GM10248 (cell line): ENCODE measurements at places on chromosomes 1 and 21.

DNA sequence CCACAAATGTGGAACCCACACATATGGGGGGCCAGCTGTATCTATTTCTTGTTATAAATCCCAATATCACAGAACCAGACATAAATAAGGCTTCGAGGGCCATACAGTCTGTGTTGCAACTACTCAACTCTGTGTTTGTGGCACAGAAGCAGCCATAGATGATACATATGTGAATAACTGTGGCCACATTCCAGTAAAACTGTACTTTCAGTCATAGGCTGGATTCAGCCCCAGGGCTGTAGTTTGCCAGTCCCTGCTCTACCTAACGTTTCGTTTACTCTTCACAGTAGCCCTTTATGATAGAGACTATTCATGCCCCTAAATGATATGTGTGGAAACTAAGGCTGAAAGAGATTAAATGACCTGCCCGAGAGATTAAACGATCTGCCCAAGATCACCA, 48.7 kb downstream of the FHAD1 start:
- no peak for DNase-seq

DNA sequence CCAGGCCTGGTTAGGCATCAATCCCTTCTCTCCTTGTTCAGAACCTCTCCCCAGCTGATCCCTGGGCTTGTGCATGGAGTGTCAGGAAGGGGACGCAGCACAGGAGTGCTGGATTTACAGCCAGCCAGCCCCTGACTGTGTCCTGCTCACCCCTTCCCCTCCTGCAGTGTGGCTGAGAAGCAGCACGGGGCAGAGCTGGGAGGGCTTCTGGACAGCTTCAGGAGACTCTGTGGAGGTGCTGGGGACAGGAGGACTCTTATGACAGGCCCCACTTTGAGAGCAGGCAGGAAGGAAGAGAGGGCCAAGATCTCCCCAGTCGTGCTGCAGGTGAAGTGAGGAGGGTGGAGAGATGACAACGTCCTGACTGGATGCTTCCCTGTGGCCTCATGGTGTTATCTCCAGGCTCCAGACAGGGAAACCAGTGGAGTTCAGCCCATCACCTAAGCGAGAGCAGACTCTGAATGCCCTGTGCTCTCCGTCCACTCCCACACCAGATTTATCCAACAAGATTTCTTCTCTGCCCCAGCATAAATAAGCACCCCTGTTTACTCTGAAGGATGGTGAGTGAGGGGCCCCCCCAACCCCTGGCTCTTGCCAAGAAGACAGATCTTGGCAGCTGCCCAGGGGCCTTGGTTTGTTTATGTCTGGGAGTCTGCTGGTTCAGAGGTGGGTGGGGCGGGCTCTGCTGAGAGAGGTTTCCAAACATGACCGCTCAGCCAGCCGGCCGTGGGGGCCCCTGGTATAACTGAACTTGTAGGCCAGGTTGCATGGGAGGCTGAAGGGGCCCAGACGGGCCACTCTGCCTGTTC, 21.3 kb downstream of the TMCC2 start:
- DNase-seq = no peak

DNA sequence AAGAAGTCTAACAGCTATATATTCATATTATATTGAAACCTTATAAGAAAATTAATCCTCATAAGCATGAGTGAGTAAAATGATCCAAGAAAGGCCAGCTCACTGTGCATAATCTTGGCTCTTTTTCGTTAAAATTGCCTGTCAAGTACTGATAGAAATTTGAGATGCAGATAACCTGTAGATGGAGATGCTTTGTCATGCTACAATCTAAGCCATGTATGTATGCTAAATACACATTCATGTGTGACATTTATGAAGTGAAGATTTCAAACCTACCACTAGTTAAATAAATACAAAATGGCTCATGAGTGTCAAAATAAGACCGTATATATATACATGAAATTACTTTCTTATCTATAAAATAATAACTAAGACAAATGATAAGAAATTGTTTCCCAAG, 1491.5 kb upstream of the PRMT6 start:
- DNase-seq = no peak

GRCh38 chr1:119947468-119947867, 51.2 kb upstream of the ADAM30 start:
- no peak for DNase-seq
